ENCODE measurements at places on chromosomes 3 and 15.

GRCh38 chr15:59196416-59196815, 10.2 kb upstream of the LDHAL6B start:
- no peak for DNase-seq

DNA sequence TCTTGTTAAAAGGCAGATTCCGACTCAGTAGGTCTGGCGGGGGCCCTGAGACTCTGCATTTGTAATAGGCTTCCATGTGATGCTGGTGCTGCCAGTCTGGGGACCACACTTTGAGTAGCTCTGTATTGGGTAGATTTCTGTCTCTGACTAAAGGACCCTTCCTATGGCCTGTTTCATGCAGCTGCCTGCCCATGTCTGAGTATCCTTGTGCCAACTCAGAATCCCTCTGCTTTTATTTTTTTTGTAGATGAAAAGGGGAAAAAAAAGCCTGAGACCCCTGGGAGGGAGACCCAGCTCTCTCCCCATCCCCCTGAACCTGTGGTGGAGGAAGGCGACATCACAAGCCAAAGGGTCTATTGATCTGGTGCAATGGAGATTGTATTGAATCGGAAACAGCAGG, 81.9 kb downstream of the EBLN2 start:
- no peak for DNase-seq

DNA sequence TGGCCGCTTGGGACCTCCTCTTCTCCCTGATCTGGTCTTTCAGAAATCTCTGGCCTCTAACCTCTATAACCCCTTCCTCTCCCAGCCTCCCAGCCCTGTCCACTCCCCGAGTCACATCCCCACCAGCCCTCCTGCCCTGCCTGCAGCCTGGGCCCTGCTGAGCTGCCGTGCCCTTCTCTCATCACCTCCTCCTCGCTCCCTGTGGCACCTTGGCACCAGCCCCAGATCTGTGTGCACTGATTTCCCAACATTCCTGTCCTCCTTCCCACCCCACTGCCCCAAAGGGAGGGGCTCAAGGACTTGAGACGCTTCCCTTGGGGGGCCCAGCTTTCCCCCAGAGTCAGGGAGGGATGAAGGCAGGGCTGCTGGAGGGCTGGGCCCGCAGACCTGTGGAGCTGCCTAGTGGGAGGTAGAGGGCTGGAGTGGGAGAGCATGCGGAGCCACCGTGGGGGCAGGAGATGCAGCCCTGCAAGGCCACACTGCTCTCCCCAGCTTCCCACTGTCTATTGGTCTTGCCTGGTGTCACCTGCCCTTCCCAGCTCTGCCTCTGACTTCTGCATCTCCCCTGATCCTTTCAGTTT, 42.7 kb downstream of the EXOG start:
- DNase-seq = no peak

GRCh38 chr15:23055316-23055715, 15.9 kb upstream of the TUBGCP5 start:
- DNase-seq = no peak

- DNase-seq = no peak
Observed at GRCh38 chr15:57227166-57227565, 149.1 kb upstream of the CGNL1 start.

DNA sequence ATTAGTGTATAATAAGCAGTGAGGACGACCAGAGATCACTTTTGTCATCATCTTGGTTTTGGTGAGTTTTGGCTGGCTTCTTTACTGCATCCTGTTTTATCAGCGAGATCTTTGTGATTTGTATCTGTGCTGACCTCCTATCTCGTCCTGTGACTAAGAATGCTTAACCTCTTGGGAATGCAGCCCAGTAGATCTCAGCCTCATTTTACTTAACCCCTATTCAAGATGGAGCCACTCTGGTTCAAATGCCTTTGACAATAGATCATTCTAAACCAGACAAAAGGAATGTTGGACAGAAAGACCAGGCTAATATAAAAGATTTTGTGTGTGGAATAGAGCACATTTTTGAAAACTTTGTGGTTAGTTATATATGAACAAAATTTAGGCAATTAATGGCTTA, 618.5 kb upstream of the BCHE start:
- peak; percentile 41 for DNase-seq
